ENCODE measurements at places on chromosomes 12 and 14.

- DNase-seq = no peak
These were observed 991.2 kb downstream of the FLRT2 start for GRCh38 chr14:86521031-86521730.

DNA sequence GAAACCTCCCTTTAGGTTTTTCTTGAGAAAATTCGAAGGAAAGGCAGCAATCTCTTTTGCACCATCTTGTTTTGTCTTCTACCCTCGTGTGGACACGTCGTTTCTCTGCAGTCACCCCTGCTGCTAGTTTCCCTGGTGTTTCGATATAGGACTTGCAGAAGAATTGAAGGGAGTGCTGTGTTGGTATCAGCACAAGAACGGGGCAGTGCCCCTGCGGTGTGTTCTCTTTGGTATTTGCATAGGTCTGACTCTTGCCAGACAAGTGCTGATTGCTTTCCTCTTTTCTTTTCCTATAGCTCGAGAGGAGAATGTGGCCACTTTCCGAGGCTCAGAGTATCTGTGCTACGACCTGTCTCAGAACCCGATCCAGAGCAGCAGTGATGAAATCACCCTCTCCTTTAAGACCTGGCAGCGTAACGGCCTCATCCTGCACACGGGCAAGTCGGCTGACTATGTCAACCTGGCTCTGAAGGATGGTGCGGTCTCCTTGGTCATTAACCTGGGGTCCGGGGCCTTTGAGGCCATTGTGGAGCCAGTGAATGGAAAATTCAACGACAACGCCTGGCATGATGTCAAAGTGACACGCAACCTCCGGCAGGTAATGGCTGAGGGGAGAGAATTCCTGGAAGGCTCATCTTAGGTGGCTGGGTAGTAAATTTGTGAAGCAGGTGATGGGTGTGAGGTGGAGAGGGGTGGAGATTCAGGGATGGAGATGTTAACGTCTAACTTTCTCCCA lies 474.8 kb downstream of the NRXN3 start:
- no peak for DNase-seq

DNA sequence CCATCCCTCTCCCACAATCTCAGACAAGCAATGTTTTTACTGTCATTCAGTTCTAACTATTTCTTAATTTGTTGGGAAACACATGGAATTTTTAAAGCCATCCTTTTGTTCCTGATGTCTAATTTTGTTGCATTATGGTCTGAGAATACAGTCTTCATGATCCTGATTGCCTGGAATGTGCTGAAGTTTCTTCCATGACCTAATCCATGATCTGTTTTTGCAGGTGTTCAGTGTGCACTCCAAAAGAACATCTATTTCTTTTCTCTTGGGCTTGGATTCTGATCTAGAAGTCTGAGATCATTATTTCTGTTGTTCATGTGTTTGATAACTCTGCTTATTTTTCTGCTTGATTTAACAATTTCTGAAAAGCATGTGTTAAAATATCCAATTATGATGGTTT lies 43.2 kb upstream of the PHC1 start:
- no peak for DNase-seq

DNA sequence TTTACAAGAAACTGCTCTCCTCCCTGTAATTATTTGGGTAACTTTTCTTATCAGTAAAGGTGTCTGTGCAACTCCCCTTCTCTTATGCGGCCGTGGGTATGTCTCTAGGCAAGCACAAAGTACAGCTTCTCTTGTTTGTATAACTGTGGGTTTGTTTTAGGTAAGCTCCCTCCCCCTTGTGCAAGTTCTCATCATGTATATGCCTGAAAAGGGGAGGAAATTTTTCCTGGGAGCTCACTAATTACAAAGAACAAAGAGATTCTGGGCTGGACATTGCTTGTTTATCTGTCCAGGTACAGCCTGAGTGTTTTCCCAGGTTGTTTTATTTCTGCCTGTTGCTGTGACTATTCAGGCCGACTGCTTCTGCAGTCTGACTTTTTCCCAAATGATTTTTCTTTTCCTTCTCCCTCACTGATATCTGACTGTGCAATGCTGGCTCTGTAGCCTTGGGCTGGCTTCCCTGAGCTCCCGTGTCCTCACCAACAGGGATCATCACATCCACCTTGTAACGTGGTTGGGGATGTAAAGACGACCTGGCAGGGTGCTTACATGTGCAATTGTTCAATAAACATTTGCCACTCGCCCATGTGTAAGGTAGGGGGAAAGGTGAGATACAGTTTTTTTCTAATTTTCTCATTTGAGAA lies 916.5 kb downstream of the AACS start:
- no peak for DNase-seq

DNA sequence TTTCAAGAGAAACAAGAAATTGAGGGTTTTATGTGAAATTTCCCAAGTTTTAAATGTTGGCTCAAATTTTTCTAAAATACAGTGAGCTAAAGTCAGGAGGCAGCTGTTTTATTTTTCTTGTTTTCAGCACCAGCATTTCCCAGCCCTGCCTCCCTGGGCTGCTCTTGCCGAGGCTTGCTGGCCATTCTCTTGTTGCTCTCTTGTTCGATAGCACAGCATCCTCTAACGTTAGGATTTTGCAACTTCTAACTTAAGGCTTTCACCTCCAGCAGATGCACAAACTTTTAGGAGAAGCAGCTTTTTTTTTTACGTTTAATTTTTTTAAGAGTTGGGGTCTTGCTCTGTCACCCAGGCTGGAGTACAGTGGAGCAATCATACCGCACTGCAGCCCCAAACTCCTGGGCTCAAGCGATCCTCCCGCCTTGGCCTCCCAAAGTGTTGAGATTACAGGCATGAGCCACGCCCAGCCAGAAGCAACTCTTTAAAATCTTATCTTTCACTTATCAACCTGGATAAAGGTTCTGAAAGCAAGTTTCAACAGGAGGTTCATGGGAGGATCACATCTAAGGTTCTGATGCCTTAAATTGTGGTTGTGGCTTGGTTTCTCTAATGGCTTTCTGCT lies 40.2 kb downstream of the B4GALNT3 start:
- DNase-seq = no peak

DNA sequence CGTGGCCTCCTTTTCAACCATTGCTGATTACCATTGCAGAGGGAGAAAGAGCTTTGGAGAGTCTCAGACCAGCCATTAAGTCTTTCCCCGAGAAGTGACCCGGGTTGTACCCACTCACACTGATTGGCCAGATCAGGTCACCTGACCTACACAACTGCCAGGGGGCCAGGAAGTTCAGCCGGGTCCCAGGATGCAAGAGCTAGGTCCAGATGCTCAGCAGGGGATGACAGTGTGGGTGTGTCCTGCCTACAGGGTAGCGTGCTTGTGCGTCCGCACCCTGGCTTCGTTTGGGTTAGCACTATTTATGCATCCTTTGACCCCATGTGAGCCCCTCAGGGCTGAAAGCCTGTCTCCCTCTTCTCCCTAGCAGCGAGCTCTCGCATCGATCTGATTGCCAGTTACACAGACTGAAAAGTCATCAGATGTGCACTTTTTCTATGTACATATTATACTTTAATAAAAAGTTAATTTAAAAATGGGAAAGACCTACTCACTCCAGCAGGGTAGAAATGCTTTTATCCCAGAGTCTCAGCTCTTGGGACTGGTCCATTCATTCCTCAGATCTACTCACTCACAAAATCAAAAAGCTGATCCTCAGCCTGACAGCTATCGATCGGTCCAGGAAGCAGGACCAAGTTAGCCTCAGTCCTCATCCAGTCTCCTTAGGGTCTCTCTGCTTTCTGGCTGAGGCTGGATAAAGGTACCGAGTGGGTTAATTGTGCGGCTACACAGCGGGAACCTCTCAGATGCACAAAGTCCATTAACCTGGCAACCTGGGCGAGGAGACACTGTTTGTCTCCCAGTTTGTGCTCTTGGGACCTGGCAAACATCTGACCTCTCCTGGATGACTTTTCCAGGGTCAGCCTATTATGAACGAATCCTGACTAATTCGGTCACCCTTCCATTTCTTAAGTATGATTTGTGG lies 68.0 kb downstream of the SERPINA3 start:
- DNase-seq = no peak

DNA sequence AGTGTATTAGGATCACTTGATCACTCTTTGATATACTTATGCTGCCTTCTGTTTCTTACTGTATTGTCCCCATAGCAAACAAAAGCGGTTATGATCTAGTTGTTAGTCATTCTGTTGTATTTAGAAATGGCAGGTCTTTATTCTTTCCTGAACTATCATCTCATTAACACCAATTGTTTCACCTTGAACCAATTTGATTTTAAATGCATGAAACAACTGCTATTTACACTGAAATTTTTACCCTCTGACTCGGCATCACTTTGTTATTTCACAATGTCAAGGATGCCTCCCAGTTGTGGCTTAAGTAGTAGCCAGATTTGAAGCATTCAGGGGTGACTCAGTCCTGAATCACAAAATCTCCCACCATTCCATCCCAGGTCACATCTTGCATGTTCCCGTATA lies 303.5 kb downstream of the EGLN3 start:
- no peak for DNase-seq

DNA sequence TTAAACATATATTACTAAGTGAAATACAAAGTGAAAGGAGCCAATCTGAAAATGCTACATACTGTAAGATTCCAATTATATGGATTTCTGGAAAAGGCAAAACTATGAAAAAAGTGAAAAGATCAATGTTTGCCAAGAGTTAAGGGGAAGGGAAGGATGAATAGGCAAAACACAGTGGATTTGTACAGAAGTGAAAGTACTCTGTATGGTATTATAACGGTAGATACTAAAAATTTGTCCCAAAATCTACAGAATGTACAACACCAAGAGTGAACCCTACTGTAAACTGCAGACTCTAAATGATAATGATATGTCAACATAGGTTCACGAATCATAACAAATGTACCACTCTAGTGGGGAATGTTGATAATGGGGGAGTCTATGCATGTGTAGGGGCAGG lies 17.8 kb downstream of the EEA1 start:
- no peak for DNase-seq

- DNase-seq = no peak
These were observed 15.8 kb downstream of the DTD2 start for GRCh38 chr14:31441273-31442111.

DNA sequence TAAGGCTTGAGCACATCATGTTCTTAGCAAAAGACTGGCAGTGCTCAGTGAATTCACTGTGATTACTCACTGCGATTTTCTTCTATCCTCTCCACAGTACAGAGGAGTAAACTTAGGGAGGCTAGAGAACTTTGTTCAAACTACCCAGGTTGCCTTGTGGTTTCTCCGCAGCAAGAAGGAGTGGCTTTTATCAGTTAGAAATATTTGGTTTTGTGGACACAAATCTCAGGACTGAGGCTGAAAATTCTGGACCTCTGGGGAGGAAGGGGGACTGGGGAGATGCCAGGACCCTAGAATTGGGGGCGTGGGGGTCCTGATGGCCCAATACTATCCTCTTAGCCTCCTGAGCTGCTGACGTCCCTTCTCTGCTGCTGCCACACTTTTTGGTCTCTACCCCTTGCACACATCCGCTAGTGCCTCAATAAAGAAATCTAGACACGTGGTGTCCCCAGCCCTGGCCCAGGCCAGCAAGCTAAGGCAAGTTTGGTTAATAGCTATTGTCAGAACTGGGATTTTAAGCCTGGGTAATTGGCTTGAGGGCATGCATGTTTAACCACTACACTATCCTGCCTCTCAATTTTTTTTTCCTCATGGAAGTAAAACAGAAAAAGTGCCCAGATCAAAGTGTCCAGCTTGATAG lies 842 bp downstream of the OAS2 start:
- DNase-seq = no peak

DNA sequence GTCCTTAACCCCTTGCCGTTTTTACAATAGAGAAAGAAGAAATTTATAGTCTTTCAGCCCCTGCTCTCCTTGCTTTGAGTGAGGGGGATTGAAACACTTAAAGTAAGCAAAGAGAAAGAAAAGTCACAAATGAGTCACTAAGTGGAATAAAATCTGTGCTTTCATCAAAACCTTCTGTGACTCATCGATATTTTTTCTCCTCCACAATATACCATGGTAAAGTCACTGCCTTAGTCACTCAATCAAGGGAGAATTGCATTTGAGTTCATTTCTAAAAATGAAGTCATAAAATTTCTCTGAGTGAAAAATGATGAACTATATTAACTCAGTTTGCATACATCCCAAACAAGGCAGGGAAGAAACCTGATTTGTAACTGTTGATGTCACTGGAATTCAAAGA lies 470.3 kb downstream of the FOXG1 start:
- no peak for DNase-seq

- DNase-seq = no peak
These were observed 550 bp downstream of the TEAD4 start for GRCh38 chr12:2959505-2960389.

DNA sequence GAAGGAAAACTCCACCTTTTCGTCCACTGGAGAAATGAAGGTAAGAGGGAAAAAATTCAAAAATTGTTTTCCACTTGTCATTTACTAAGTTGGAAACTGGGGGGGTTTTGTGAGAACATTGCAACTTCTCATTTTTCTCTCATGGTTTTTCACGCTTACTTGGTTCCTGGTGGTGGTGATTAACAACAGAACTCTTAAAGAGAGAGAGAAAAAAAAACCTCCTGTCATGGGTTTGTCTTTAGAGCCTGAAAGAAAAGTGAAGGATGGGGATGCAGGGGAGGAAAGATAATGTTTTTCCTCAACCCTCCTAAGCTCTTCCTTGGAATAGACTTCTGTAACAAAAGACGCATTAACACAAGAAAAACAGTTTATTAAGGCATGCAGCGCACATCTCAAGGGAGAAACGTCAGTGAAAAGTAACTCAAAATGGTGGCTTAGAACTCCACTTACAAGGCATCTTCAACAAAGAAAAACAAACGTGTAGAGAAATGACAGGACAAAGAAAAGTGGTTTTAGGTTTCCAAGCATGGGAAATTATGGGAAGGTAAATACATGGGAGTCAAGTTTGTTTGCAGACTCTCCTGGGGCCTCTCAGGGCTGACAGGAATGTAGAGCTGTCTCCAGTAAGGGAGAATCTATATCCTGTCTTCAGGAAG lies 81.9 kb upstream of the ATF7IP start:
- no peak for DNase-seq

DNA sequence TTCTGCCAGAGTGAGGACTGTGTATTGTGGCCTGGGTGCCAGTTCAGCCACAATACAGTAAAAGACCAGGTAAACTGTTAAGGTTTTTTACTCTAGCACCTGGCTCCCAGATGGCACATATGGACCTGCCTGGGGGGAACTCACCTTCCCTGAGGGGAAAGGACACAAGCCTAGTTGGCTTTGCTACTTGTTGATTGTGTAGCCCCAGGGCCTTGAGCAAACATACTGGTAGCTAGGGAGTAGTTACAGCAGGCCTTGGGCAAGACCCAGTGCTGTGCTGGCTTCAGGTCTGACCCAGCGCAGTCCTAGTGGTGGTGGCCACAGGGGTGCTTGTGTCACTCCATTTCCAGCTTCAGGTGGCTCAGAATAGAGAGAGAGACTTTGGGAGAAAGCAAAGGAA lies 216.4 kb downstream of the KLHL28 start:
- no peak for DNase-seq

- DNase-seq = no peak
These were observed 658.5 kb upstream of the MGAT4C start for GRCh38 chr12:86914721-86915120.

- no peak for DNase-seq
These were observed 201.2 kb downstream of the SLC41A2 start for GRCh38 chr12:104756901-104757300.

DNA sequence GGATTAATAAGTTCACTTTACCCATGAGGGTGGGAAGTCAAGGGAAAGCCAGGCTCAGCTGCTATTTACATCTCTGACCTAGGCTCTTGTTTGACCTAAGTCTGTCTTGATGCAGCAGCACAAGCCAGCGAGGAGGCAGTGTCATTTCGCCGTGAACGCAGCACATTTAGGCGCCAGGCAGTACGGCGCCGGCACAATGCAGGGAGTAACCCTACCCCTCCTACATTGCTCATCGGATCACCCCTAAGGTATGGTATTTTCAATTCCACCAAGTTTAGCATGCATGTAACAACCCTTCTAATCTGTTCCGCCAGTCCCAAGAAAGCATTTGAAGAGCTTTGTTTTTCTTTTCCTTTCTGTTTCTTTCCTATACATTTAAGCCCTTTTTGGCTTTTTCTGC lies 81.2 kb downstream of the PCNX1 start:
- peak; percentile 5 for DNase-seq

Data from activated CD8-positive, alpha-beta memory T cell treated with anti-CD3 and anti-CD28 coated beads for 1 hour (primary cell).